GM04504 (cell line): ENCODE measurements at places on chromosomes 12 and 14.
A peak's percentile ranks its signal among the peaks of the same experiment; 100 is the strongest.

- no peak for DNase-seq
Measured at GRCh38 chr14:68986926-68987652, 8.0 kb upstream of the ACTN1 start.

GRCh38 chr14:89241257-89241656, 175.8 kb downstream of the FOXN3 start:
- DNase-seq: no peak

- DNase-seq: no peak
Measured at GRCh38 chr12:107404981-107405380, 280.6 kb upstream of the PWP1 start.

- no peak for DNase-seq
Measured at GRCh38 chr12:47741340-47741703, 16.0 kb upstream of the ENDOU start.

GRCh38 chr14:59221568-59221967, 33.1 kb downstream of the DAAM1 start:
- DNase-seq: no peak

DNA sequence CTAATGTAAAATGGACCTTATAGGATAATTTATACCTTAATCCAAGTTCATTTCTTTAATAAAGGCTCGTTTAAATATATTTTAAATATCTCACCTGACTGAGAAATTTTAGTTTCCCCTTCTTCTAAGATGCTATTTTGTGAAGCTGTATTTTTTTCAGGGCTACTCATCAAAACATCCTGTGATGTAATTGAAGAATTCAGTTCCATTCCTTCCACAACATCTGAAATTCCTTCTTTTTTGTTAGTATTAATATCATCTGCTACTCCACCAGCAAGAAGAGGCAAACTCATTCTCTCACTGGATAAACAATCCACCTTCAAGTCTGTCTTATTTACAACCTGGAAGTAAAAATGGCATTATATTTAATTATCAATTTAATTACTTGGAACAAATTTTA, 22.5 kb downstream of the LGALS3 start:
- no peak for DNase-seq

GRCh38 chr14:53346988-53347387, 193.9 kb upstream of the DDHD1 start:
- DNase-seq: no peak

DNA sequence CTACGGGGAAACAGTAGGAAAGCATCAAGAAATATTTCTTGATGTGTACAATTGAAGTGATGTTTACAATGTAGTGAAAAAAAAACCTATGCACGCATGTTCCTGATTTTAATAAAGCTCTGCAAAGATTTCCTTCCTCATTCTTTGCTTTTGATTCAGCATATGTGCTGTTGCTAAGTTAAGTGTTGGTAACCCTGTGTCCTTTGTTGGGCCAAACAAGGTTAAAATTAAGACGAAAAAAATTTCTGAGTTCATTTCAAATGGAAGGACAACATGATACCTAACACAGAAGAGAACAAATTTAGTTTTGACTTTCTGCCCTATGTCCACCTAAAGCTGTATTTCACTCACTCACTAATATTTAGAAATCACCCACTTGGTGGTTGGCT, 62.8 kb downstream of the PPP2R5C start:
- no peak for DNase-seq

- DNase-seq: no peak
Measured at GRCh38 chr12:64501486-64501885, 49.6 kb downstream of the TBK1 start.

DNA sequence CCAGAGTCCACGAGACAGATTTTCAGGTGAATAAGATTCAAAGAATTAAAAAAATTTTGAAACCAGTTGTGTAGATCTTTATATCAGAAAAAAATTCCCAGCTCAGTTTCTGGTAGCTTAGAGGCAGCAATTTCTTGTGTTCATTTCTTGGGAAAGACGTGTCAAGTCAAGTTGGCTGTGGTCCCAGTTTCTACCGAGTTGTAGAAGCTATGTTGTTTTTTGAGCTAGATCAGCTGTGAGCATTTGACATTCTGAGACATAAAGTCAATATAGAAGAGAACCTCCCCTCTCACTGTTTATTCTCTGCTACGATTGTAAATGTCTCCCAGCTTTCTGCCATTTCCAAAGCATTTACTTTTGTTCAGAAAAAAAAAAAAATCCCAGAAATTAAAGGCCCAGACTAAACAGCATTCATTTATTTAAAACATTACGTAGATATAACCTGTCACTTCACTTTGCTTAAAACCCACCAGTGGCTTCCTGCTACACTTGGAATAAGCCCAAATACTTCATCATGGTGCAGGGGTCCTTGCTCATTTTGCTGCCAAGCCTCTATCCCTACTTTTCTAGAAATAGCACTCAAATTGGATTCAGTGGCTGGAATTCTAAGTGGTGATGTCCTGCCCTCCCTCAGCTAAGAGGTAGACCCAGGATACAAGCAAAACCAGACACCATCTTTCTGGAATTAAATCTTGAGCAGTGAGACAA, 20.6 kb upstream of the PYGL start:
- peak; percentile 82 for DNase-seq

DNA sequence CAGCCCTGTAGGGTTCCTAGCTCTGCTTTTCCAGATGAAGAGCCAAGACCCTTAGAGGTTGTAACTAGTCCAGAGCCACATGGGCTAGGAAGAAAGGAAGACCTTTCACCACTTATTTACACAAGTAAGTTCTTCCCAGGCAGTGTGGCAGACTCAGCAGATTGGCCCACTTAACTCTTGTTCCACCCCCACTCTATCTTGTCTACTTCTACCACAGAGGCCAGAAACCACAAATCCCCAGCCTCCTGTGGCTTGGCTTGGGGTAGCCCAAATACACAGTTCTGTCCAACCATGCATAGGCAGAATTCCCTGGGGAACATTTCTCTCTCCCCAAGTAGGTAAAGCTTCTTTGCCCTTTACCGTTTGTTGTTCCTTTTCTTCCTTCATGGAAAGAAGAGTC, 383.5 kb downstream of the RGS6 start:
- no peak for DNase-seq

GRCh38 chr12:132089407-132089910, 54.7 kb downstream of the DDX51 start:
- no peak for DNase-seq

DNA sequence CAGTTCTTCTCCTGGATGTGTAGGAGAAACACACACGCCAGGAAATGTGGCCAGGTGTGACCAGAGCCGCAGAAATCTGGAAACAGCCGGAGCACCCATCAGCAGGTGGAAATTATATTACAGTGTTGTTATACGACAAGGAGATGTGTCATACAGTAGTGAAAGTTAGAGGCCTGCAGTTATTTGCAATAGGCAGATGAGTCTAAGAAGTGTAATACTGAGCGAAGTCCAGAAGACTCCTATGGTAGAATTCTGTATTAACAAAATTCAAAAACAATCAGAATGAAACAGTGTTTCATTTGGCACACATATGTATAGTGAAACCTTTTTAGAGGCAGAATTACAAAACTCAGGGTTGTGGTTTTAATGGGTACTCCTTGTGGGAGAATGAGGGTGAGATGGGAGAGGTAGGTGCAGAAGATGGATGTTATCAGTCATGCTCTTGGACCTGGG, 39.3 kb upstream of the AMN start:
- no peak for DNase-seq

DNA sequence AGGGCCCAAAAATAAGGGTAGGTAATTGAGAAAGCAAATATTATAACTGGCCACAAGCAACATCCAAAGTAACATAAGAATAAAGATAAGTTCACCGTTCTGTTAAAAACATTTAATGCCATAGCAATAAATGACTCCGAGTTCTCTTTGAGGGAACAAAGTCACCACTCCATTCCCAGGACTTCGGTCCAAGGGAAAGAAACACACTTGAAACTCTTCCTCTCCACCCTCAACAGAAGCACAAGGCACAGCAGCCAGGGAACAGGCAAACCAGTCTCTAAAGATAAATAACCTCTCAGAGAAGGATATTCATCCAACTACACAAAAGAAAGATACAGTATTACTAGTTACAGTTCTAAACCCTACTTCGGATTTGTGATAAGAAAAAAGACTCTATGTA, 2.5 kb downstream of the SETD3 start:
- no peak for DNase-seq

GRCh38 chr14:77490347-77490986, 8.1 kb downstream of the ISM2 start:
- DNase-seq: no peak

- no peak for DNase-seq
Measured at GRCh38 chr14:24766434-24766833, 132.4 kb upstream of the GZMB start.

- no peak for DNase-seq
Measured at GRCh38 chr12:67852701-67853100, 136.5 kb upstream of the IFNG-AS1 start.

DNA sequence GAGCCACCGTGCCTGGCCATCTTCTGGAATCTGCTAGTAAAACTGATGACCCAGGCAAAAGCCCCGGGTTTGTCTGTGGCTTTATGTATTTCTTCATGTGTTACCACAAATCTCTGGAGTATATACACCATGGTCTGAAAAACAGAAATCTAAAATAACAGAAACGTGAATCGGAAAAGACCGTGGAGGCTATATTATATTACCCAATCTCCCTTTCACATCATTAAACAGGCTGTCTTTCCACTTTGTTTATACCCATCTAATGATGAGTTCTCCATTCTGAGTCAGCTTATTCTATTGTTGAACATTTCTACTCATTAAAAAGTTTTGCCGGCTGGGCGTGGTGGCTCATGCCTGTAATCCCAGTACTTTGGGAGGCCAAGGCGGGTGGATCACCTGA, 9.5 kb upstream of the AJUBA start:
- DNase-seq: no peak

DNA sequence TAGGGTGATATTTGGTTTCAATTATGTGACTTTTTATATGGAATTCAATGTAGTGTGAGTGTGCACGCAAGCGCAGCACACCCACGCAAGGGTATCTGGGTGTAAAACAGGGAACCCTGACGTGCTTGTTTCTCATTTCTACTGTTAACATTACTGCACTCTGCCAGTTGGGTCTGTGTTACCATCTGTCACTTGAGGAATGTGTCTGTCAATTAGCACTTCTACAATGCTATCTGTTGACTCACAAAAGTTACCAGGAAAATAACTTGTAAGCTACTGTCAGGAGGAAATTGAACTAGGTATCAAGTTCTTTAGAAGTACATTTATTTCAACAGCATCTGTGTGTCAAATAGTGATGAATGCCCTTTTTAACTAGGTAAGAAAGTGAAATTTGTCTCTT, 695.5 kb upstream of the LRFN5 start:
- DNase-seq: no peak

DNA sequence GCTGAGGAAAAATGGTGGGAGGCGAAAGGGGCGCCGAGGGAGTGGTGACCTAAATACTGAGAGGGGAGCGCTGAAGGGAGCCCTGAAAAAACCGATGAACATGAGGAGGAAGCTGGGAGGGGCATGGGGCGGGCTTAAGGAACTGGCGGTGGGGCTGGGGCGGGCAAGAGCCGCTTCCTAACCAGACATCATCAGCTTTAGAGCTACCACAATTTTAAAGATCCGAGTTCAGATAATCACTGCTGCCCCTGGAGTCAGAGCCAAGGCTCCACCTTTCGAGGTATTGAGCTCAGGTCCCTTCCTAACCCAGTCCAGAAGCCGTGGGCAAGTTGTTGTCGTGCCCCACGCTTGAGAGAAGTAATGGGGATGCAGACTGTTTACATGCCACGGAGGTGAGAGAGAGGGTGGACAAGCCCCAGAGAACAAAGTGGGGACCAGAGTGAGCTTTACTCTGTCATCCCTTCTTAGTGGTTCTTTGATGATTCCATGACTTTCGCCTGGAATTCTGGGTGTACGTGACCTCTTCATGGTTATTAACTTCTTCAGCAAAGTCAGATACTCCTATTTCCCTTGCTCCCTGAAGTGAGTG, 393 bp downstream of the ORMDL2 start:
- DNase-seq: no peak
